Eye (tissue), 1 donor: ENCODE measurements at places on chromosomes 16 and 17.

DNA sequence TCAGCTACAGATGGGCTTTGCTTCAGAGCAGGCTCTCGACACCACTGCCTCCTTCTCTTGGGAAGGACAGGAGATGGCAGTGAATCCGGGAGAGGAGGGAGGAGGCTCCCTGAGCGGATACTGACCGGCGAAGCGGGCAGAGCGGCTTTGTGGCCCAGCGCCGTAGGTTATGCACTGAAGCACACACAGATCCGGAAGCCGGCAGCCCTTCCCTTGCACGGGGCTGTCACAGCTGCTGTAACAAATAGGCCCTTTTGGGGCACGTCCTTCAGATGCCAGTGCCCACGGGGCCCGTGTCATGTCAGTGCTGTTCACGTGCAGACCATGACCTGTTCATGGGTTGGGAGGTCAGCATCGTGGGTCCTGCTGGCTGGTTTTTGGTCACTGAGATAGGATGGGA lies 144.7 kb upstream of the CHMP6 start:
- DNase-seq, result no peak

GRCh38 chr17:29594519-29595090 lies 1.7 kb downstream of the ANKRD13B start:
- DNase-seq, result no peak

- no peak for DNase-seq
Observed at GRCh38 chr17:49910858-49911204, 58.2 kb upstream of the DLX4 start.

- no peak for DNase-seq
Observed at GRCh38 chr16:83738923-83739503, 68.8 kb upstream of the HSBP1 start.

DNA sequence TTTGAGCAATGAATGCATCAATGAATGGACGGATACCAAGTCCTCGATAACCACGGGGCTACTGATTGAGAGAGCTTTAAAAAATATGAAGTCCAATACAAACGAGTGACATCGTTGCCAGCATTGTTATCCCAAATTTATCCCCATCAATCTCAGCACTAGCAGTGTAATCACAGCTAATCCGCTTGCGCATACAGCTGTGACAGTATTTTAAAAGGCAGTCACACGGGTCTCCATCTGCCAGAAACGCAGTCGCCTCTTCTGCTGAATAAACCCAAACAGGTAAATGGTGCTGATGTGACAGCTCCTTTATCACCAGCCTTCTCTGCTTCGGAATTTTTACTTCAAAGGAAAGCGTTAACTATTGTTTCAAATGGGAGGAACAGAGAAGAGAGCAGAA lies 311.1 kb downstream of the XYLT1 start:
- DNase-seq, result peak; percentile 47

DNA sequence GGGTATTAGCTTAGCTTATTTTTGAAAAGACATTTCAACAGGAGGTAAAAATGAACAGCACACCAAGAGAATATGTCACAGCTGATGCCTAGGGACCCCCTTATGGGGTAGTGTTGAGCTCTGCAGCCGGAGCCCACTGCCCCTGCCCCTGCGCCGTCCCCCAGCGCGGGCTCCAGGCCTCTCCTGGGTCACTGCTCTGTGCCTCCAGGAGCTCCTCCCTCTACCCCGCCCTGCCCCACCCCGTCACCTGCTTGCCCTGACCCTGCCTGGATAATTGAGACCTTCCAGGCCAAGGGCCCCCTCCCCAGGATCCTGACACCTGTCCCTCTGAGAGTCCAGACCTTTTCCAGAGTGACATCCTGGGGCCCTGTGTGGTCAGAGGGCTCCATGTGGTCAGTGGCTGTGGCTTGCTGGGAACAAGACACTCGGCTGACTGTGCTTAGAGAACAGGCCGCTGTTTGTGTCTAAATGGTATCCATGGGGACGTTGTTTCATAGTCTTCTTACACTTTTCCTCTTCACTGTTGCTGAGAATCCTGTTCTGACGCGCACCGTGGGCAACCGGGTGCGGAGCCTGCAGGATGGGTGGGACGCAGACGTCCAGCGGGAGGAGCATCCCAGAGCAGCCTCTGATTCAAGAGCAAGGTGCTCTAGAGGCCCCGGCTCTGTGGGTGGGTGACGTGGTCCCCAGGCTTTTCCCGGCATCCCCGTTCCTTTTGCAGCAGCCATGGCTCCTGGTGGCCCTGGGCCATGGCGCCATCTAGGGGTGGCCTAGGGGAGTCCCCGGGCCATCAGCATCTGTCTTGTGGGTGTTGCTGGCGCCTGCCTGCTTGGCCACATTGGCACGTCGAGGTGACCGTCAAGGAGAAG lies 20.0 kb upstream of the WFIKKN1 start:
- peak; percentile 68 for DNase-seq
